ENCODE measurements at places on chromosomes 16 and 17. TPM values are rescaled to one million over a fixed set of nuclear protein-coding genes. Genes with fewer than 3 reads are reported as not detected.

Gene PLLP
- total RNA-seq = 3.4 TPM

Gene TCAP
- total RNA-seq = 2.9 TPM

GRCh38 chr17:36133602-36134236, 30.1 kb downstream of the CCL4 start:
- H3K4me3 ChIP-seq = no peak overlapping the region
- H3K36me3 ChIP-seq = no peaks in the 10 kb centered on the region
- no peak overlapping the region for H3K27ac ChIP-seq
- no peak for DNase-seq

GRCh38 chr17:19013806-19014627, 9.5 kb upstream of the FAM83G start:
- no peaks in the 10 kb centered on the region for H3K36me3 ChIP-seq
- no peak overlapping the region for H3K4me3 ChIP-seq
- peaks cover 10% of the 10 kb centered on the region for H3K4me1 ChIP-seq
- DNase-seq = no peak
- no peaks in the 10 kb centered on the region for H3K27me3 ChIP-seq

GRCh38 chr17:77493901-77494663, 353.3 kb downstream of the SEC14L1 start:
- DNase-seq = peak; percentile 3
- H3K27ac ChIP-seq = no peak overlapping the region
- no peak overlapping the region for H3K4me3 ChIP-seq
- no peaks in the 10 kb centered on the region for H3K27me3 ChIP-seq

DNA sequence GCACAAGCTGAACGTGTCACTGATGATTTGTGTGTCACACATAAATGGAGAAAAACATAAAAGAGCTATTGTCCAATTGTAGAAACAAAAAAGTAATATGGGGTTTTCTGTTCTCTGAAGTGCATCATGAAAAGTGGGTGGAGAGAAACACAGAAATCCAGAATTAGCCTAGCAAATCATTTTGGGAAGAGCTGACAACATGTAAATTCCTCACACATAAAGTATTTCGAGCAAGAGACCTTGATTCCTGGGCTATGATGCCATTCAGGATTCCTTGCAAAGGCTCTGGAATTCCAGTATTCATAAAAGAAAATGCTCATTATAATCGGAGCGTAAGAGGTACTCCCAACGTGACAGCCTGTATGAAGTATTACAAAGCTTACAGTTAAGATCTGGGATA, 1.1 kb downstream of the DCUN1D3 start:
- H3K27ac ChIP-seq = peak overlapping the region; percentile 12
- H3K36me3 ChIP-seq = peaks cover 19% of the 10 kb centered on the region
- no peaks in the 10 kb centered on the region for H3K27me3 ChIP-seq

GRCh38 chr16:66720766-66721165, 24.2 kb upstream of the CMTM4 start:
- no peak for DNase-seq
- H3K4me3 ChIP-seq = no peak overlapping the region
- H3K36me3 ChIP-seq = peaks cover 48% of the 10 kb centered on the region

- H3K4me3 ChIP-seq = no peak overlapping the region
- H3K36me3 ChIP-seq = no peaks in the 10 kb centered on the region
- peaks cover 23% of the 10 kb centered on the region for H3K4me1 ChIP-seq
Observed at GRCh38 chr16:69611103-69611640, 45.4 kb downstream of the NFAT5 start.

GRCh38 chr17:47611372-47612350, 38.1 kb upstream of the KPNB1 start:
- no peaks in the 10 kb centered on the region for H3K4me1 ChIP-seq
- H3K36me3 ChIP-seq = peaks cover 50% of the 10 kb centered on the region
- H3K27me3 ChIP-seq = no peaks in the 10 kb centered on the region
- DNase-seq = no peak

GRCh38 chr17:78940708-78941107, 15.5 kb upstream of the TIMP2 start:
- H3K4me1 ChIP-seq = no peaks in the 10 kb centered on the region
- no peak overlapping the region for H3K4me3 ChIP-seq
- H3K36me3 ChIP-seq = no peaks in the 10 kb centered on the region
- DNase-seq = peak; percentile 62
- H3K27ac ChIP-seq = no peak overlapping the region

GRCh38 chr16:79267781-79268180, 332.8 kb downstream of the MAF start:
- no peak overlapping the region for H3K27ac ChIP-seq
- H3K36me3 ChIP-seq = no peaks in the 10 kb centered on the region
- no peak overlapping the region for H3K4me3 ChIP-seq
- DNase-seq = no peak
- H3K4me1 ChIP-seq = peaks cover 20% of the 10 kb centered on the region
- no peaks in the 10 kb centered on the region for H3K27me3 ChIP-seq

DNA sequence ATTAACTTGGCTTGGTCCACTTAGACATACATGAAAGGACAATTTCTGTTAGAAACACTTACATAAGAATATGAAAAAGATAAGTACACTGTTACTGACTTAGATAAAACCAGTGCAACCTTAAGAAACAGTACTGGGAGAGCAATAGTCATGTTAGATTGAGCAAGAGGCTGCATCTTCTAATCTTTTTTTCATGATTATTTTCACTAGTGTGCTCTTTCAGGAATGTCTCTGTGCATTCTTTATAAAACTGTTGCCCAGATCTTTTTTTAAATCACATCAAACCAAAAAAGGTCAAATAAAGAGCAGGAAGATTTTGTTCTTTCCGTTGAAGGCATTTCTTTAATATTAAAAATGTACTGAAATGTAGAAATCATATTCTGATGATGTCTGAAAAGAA, 100.7 kb upstream of the AXIN2 start:
- H3K4me3 ChIP-seq = no peak overlapping the region
- H3K27me3 ChIP-seq = no peaks in the 10 kb centered on the region
- H3K36me3 ChIP-seq = no peaks in the 10 kb centered on the region
- peaks cover 4% of the 10 kb centered on the region for H3K4me1 ChIP-seq
- no peak for DNase-seq

GRCh38 chr16:66391726-66392670, 25.5 kb downstream of the CDH5 start:
- DNase-seq = no peak
- no peaks in the 10 kb centered on the region for H3K36me3 ChIP-seq
- H3K4me3 ChIP-seq = no peak overlapping the region
- H3K27ac ChIP-seq = no peak overlapping the region
- no peaks in the 10 kb centered on the region for H3K27me3 ChIP-seq

DNA sequence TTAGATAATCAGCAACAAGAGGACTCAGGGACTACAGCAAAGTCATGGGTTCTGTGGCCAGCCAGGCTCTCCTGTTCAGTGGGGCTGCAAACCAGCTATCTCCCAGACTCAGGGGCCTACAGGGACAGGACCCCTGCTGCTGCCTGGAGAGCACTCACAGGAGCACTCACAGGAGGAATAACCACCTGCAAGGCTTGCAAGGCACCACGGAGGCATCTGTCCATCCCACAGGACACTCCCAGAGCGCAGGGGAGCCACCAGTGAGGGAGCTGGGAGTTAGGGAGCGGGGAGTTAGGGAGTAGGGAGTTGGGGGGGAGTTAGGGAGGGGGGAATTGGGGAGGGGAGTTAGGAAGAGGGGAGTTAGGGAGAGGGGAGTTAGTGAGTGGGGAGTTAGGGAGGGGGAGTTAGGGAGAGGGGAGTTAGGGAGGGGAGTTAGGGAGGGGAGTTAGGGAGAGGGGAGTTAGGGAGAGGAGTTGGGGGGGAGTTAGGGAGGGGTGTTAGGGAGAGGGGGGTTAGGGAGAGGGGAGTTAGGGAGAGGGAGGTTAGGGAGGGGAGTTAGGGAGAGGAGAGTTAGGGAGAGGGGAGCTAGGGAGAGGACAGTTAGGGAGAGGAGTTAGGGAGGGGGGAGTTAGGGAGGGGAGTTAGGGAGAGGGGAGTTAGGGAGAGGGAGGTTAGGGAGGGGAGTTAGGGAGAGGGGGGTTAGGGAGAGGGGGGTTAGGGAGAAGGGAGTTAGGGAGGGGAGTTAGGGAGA, 5.7 kb downstream of the CANT1 start:
- DNase-seq = no peak
- no peak overlapping the region for H3K4me3 ChIP-seq
- H3K27me3 ChIP-seq = peaks cover 77% of the 10 kb centered on the region

GRCh38 chr16:78225919-78226318, 126.5 kb downstream of the WWOX start:
- H3K27me3 ChIP-seq = no peaks in the 10 kb centered on the region
- no peaks in the 10 kb centered on the region for H3K36me3 ChIP-seq
- DNase-seq = no peak
- H3K27ac ChIP-seq = no peak overlapping the region
- H3K4me3 ChIP-seq = no peak overlapping the region
